ENCODE measurements at places on chromosomes 4 and X.

GRCh38 chrX:71366674-71367256 lies 608 bp downstream of the TAF1 start:
- no peak for DNase-seq

DNA sequence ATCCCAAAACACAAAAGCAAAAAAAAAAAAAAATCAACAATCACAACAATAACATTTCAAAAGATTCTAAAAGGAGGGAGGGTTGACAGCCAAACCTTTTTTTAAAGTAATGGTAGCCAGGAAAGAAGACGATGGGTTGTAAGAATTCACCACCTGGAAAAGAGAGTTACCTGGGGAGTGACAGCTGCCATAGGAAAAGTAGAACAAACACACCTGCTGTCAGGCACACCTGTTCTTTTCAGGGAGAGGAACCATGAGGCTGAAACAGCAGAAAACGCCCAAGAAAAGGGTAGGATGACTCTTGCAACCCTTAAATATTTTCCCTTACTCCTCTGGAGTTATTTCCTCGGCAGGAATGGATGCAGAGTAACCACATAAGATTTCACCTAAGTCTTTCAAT lies 388.4 kb upstream of the TEX13C start:
- DNase-seq, result no peak

DNA sequence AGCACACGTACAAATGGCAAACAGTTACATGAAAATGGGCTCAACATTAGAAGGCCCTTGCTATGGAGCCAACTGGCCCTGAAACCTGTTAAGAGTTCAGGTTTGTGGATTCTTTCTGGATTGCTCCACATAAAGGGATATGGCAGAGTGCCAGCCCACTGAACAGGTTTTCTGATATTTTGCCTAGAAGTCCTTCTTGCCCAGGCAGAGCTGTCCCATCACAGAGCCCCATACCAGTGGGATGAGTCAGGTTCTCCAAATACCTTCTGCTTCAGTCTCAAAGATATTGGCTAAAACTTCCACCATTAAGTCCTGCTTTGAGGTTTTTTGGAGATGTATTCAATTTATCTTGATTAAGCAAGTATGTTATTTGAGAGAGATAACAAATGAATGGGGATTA lies 146.8 kb upstream of the IL1RAPL2 start:
- no peak for DNase-seq

- no peak for DNase-seq
Observed at GRCh38 chr4:8649631-8650361, 57.2 kb downstream of the CPZ start.

GRCh38 chr4:39521253-39521919 lies 5.9 kb downstream of the UGDH start:
- no peak for DNase-seq

GRCh38 chr4:87327136-87327535 lies 4.5 kb upstream of the HSD17B13 start:
- no peak for DNase-seq

DNA sequence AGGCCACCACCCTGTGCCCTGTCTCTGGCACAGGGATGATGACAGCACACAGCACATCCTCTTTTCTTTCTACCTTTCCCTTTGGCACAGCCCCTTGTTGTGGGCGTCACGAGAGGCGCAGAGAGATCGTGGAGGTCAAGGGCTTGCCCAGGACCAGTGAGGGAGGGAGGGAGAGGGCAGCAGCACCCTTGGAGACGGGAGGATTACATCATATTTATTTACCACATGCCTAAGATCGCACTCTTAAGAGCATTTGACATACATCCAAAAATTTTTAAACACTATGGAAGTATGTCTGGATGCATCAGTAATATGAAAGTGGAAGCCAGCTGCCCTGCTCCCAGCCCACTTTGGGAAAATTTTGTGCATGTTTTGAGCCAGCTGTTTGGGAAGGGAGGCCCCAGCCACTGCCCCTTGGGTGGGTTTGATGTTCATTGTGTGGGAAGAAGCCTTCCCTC lies 12.7 kb downstream of the WFS1 start:
- no peak for DNase-seq

- DNase-seq, result no peak
Observed at GRCh38 chr4:17258106-17258505, 253.8 kb downstream of the QDPR start.
